ENCODE measurements at places on chromosomes 16 and 17. TPM values are rescaled to one million over a fixed set of nuclear protein-coding genes. Genes with fewer than 3 reads are reported as not detected.

The HAP1 gene
- total RNA-seq, result not detected

The FTSJ3 gene
- 41.5 TPM for total RNA-seq

The EEF2KMT gene
- 18.8 TPM for total RNA-seq

The DNASE1 gene
- 11.4 TPM for total RNA-seq

The GNG13 gene
- total RNA-seq, result not detected

The HOXB9 gene
- 1.4 TPM for total RNA-seq

The C16orf74 gene
- not detected for total RNA-seq

GRCh38 chr17:52744179-52744578 is 585.7 kb upstream of the CA10 start:
- DNase-seq, result no peak
- no peaks in the 10 kb centered on the region for H3K36me3 ChIP-seq
- no peak overlapping the region for H3K4me3 ChIP-seq
- no peaks in the 10 kb centered on the region for H3K27me3 ChIP-seq
- H3K4me1 ChIP-seq, result no peaks in the 10 kb centered on the region

DNA sequence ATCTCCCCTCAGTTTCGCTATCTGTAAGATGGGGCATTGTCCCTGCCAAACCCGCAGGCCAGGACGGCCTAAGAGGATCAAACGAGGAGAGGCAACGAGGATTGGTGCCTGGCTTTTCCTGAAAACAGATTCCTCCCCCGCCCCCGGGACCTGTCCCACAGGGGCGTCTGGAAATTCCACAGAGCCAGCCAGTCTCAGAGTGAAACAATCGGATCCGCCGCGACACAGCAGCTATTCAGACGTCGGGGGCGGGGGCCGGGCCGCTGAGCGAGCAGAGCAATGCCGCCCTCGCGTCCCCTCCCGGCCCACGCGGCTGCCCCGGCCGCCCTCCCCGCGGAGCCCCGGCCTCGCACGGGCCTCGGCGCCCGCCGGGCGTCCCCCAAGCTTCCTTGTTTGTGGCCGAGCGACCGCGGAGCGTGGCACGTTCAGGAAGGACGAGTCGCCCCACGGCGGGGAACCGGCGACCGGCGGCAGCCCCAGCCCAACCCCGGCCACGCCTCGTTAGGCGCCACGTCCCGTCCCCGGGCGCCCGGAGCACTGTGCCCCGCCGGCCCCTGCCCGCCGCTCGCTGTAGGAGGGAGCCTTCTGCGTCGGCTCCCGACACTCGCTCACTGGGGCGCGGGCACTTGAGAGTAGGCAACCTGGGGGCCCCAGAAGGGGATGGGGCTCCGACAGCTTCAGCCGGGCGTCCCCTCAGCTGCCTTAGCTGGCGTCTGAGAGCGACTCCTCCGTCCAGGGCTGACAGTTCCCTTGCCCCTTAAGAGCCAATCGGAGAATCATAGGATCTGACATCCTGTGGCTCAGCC is 29.6 kb upstream of the PHOSPHO1 start:
- DNase-seq, result peak; percentile 68
- peaks cover 1% of the 10 kb centered on the region for H3K27me3 ChIP-seq
- peaks cover 9% of the 10 kb centered on the region for H3K4me1 ChIP-seq
- no peaks in the 10 kb centered on the region for H3K36me3 ChIP-seq
- H3K4me3 ChIP-seq, result peak overlapping the region; percentile 77

DNA sequence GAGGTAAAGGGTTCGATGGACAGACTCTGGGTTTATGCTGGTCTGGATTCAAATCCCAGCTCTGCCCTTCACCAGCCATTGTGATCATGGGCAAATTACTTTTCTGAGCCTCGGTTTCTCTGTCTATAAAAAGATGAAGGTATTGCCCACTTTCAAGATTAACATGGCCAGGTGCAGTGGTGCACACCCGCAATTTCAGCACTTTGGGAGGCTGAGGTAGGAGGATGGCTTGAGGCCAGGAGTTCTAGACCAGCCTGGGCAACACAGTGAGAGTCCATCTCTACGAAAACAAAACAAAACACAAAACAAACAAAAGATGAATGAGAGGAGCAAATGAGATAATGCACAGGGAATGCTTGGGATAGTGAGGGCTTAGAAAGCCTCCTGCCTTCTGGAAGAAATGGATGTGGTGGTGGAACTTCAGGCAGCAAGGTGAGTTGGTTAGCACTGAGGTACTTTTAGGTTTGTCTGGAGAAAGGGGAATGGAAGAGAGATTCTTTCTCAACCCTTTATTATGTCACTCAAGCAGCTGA is 8.5 kb downstream of the ADGRG3 start:
- H3K4me1 ChIP-seq, result no peaks in the 10 kb centered on the region
- H3K4me3 ChIP-seq, result no peak overlapping the region
- no peaks in the 10 kb centered on the region for H3K36me3 ChIP-seq
- no peak overlapping the region for H3K27ac ChIP-seq
- DNase-seq, result no peak

DNA sequence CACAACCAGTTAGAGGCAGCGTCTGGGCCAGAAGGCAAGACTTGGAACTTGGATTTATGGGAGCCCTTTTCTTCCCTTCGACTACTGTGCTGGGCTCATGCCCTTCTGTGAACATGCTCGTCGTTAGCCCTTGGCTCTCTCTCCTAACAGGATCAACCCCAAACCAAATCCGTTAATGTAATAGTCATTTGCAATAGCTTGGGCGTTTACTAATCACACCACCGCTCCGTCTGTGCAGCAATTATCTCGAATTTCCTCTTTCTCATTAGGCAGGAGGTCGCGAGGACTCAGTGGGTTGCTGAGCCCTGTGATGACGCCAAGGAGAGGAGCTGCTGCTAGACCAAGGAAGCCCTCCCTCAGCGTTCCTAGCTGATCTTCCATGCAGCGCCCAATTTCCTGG is 114.7 kb downstream of the ENGASE start:
- H3K27me3 ChIP-seq, result peaks cover 48% of the 10 kb centered on the region
- no peaks in the 10 kb centered on the region for H3K36me3 ChIP-seq
- no peak for DNase-seq
- H3K27ac ChIP-seq, result no peak overlapping the region

- H3K36me3 ChIP-seq, result no peaks in the 10 kb centered on the region
- H3K27ac ChIP-seq, result peak overlapping the region; percentile 67
- DNase-seq, result no peak
- H3K27me3 ChIP-seq, result no peaks in the 10 kb centered on the region
These were observed 32.5 kb downstream of the MYO18A start for GRCh38 chr17:29147682-29148081.

DNA sequence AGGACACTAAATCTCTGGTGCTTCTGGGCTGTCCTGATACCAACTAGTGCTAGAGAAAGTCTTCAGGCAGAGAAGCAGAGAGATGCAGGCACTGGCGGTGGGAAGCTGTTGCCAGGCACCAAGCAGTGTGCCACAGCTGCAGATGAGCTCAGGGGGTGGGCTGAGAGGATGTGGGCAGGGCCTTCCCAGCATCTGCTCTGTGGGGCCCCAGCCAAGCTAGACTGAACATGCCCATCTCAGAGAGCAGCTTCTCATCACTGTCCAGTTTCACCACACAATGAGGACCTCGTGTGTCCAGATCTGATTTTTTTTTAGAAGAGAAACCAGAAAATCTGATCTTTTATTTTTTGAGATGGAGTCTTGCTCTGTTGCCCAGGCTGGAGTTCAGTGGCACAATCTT is 17.1 kb downstream of the PSKH1 start:
- H3K27ac ChIP-seq, result no peak overlapping the region
- DNase-seq, result peak; percentile 68
- H3K36me3 ChIP-seq, result peaks cover 5% of the 10 kb centered on the region
- H3K4me3 ChIP-seq, result no peak overlapping the region
- peaks cover 10% of the 10 kb centered on the region for H3K4me1 ChIP-seq

DNA sequence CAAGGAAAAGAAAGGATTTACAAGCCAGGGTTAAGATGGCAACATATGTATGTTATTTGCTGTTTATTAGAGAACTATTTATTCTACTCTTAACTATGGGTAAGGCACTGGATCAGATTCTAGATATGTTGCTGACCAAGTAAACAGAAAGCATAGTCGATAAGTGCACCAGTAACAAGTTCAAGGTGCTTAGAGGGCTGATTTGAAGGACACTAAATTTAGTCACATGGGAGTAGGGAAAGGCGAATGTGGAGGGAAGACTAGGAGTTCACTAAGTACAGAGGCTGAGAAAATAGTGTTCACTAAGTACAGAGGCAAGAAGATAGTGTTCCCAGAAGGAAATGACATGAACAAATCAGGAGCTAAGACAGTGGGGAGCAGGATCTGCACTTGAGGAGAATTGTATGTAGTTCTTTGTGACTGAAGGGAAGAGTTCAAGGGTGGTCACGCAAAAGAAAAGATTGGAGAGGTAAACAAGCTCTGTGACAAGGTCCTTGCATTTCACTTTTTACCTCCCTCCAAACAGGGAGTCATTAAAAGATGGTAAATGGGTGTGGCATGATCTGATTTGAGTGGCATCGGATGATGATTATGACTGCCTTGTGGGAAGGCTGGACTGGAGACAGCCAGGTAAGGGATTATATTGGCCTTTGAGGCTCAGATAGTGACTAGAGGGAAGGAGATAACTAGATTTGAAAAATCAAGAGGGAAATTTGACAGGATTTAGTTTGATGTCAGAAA is 20.9 kb downstream of the HEATR9 start:
- H3K36me3 ChIP-seq, result peaks cover 38% of the 10 kb centered on the region
- H3K27me3 ChIP-seq, result no peaks in the 10 kb centered on the region
- no peak for DNase-seq
- no peak overlapping the region for H3K4me3 ChIP-seq

- H3K4me3 ChIP-seq, result no peak overlapping the region
- H3K4me1 ChIP-seq, result no peaks in the 10 kb centered on the region
- peaks cover 8% of the 10 kb centered on the region for H3K27me3 ChIP-seq
- no peak overlapping the region for H3K27ac ChIP-seq
These were observed 24.1 kb downstream of the SEC14L5 start for GRCh38 chr16:4982056-4982867.

DNA sequence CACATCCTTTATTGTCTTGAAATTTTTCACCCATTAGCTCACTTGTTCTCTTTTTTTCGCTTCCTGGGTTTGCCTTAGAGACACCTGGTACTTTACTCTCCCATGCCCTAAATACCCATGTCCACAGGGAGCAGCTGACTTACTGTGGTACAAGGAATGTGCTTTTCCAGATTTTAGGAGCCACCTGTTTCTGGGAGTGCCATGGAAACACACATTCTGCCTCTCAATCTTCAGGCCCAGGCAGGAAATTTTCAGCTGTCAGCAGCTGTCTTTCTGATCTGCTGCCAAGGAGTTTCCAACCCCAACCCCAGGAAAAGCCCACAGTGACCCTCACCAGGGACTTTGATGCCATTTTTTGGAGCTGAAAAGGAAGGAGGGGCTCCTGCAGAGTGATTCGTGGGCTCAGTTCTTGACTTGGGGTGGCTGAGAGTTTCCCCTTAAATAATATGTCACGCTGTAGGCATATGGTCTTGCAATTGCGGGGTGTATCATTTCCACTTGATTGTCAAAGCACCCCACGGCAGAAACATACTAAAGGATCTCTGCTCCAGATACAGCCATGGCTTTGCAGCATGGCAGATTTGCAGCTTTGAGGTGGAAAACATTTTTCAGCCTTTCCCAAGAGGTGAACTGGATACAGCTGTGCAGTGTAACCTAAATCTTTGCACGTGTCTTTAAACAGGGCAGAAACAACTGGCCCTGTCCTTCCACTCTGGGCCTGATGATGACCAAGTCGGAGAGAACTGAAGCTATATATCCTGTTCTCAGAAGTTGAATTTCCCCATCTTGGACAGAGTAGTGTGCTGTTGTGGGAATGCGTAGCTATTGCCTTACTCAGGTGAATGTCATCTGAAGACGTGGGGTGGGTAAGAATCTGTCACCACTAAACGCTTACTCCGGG is 19.2 kb downstream of the RBFOX1 start:
- no peak overlapping the region for H3K4me3 ChIP-seq
- no peak for DNase-seq
- H3K27ac ChIP-seq, result no peak overlapping the region
- H3K27me3 ChIP-seq, result no peaks in the 10 kb centered on the region

DNA sequence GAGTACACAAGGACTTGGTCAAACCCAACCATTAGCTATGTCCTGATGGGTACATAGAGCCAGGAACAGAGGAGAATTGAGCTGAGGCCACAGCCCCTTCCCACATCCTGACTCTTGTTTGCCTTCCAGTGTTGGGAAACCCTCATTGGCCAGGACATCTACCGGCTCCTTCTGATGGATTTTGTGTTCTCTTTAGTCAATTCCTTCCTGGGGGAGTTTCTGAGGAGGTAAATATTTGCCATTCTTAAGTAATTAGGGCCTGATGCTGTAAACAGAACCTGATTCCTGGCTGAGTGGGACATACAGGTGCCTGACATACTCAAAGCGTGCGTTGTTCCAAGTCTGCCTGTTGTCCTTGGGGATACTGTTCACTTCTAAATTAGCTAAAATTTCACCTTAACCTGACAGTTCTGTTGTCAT is 42.6 kb downstream of the GDE1 start:
- H3K4me3 ChIP-seq, result no peak overlapping the region
- no peak overlapping the region for H3K27ac ChIP-seq
- DNase-seq, result no peak
- H3K4me1 ChIP-seq, result no peaks in the 10 kb centered on the region

GRCh38 chr16:30112197-30113030 is 923 bp downstream of the GDPD3 start:
- DNase-seq, result peak; percentile 79
- H3K36me3 ChIP-seq, result peaks cover 4% of the 10 kb centered on the region

DNA sequence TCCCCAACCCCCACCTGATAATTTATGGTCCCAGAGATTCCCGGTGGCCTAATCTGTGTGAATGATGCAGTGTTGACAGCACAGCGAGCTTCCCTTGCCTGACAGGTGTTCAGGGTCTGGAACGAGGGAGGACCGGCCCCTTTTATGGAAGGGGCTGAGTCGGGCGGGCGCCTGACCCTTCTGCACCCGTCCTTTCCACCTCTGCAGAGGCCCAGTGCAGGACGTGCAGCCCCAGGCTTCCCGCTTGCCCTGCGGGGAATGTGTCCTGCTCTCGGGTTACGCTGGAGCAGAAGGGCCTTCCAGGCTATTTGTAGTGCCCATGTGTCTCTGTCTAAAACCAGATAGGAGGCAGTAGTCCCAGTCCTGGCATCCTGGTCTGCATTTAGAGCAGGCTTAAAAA is 16.2 kb downstream of the SMTNL2 start:
- H3K36me3 ChIP-seq, result no peaks in the 10 kb centered on the region
- H3K4me3 ChIP-seq, result no peak overlapping the region
- no peaks in the 10 kb centered on the region for H3K4me1 ChIP-seq
- H3K27ac ChIP-seq, result no peak overlapping the region

All from activated CD4-positive, alpha-beta memory T cell treated with anti-CD3 and anti-CD28 coated beads for 36 hours (primary cell).